ENCODE measurements at places on chromosomes 16 and 17.
A peak's percentile ranks its signal among the peaks of the same experiment; 100 is the strongest.

DNA sequence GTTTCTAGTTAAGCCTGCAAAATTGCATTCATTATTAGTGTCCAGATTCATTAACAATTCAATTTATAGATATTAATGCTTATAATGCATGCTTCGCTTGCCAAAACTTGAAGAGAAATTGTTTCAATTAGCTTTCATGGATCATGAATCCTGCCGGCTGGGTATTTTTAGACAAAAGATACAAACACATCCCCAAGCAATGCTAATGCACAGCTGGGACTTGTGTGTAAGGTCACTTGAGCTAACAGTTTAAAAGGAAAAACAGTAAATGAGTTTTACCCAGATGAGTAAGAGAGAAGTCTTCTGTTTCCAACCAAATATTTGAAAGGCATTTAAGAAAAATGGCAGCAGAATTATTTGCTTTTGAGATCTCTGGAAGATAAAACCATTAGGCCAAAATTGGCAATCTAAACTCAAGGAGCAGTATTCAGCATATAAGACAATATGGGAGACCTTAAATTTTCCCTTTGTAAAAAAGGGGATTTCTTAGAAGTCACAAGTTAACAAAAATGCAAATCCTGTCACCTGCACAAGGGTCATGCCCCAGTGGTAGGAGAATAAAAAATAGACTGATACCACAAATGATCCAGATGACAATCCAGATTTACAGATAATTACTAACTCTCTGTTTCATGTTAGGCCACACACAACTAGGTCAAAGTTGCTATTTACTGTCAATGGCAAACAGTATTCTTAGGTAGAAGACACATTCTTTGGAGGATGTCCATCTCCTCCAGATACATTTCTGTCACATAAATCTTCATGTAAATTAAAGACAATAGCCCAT, 418.4 kb upstream of the PMFBP1 start:
- no peak for DNase-seq

DNA sequence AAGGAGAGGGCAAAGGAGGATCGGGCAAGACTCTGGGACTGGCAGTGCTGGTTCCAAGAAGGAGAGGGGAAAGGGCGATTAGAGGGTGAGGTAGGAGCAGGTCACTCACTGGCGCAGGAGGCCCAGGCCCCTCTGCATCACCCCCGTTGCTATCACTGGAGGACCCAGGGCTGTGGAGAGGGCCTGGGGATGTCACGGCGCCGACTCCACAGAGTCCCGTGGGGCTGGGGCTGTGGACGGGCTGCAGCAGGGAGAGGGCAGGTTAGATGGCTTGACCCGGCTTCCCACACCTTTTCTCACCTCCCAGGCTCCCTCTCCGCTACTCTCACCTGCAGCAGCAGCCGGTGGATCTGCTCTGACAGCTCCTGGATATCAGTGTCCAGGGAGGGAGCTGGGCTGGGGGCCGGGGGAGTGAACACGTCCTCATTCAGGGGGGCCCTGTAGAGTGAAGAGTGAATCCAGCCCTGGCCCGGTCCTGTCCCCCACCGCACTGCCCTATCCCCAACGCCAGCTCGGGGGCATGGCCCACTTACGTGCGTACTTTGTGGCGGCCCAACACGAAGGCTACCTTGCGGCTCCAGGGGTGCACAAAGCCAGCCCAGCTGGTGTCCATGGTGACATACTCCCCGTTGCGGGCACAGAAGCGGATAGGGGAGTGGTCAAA, 4.9 kb downstream of the PER1 start:
- no peak for DNase-seq

- no peak for DNase-seq
Observed at GRCh38 chr17:64174686-64175456, 44.9 kb upstream of the ERN1 start.

DNA sequence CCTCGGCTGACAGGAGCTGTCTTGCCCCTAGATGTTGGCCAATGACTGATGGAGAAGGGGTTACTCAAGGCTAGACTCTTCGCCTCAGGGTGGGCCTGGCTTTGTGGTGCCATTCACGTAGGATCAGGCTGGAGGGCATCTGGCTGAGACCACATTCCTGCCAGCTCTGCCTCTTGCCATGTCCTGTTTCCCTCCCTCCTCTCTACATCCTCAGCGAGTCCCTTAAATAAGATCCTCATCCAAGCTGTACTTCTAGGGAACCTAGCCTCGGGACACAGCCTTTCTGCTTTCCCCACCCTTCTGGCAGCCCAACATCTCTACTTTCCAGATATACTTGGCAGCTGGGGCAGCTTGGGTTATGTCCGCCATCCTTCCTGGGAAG, 27.9 kb upstream of the EFCAB13 start:
- no peak for DNase-seq

DNA sequence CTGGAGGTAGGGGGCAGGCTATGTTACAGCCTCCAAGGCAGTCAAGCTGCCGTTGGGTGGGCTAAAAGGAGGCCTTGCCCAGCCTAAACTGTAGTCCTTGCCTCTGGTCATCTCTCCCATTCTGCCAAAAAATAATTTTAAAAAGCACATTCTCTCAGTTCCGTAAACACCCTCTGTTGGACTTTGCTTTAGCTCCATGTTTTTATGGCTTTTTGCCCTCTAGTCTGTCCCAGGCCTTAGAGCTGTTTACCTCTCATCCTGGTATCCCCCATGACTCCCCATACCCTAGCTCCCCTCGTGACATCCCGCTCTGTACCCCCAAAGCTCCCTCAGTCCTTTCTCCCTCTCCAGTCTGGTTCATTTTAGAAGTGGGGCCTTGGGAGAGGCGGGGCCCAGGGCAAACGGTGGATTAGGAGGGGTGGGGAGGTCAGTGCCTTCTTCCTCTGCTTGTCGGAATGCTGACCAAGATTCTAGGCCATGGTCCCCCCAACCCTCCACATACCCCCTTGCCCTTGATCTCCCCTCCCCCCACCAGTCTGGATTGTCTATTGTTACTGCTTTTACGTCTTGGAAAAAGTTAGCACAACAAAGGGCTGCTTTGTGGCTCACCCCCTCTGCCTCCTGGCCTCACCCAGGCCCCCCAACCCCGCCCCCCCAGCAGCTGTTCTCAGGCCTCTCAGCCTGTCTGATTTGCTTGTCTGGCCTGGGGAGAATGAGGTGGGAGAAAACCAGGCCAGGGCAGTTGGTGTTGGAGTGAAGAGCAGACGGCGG, 18.4 kb downstream of the GJD3 start:
- DNase-seq, result no peak

- no peak for DNase-seq
Observed at GRCh38 chr16:10240854-10241613, 58.8 kb upstream of the GRIN2A start.

DNA sequence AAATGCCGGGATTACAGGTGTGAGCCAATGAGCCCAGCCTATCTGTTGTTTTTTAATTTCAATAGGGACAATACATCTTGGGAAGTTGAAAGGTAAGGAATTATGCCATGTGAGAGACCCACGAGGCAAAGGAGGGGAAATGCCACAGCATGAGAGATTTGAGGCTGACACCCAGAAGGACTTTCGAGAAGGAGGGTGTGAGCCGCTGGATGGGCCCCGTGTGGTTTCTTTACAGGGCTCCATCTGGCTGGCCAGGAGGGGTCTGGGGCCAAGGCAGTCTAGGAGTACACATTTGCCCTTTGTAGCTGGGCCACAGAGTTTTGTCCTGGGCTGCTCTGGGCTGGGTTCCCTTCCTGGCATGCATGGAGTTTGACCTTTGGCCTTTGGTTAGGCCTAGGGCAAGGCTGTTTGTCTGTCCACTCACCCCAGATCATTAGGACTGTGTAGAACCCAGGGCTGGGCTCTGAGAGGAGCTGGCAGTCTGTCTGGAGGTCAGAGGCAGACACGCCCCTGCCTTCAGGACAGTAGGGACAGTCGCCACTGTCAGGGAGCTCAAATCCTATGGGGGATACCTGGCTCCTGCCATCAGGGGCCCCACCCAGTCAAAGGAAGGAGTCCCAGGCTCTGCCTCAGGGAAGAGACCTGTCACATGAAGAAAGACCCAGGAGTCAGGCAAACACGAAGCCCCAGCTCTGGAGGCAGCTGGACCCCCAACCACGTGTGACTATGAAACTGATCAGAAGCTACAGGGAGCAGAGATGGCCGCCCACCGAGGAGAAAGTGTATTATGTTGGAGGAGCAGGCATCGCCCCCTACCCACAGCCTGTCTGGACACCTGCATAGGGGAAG, 24.2 kb upstream of the NXPH3 start:
- DNase-seq, result no peak

DNA sequence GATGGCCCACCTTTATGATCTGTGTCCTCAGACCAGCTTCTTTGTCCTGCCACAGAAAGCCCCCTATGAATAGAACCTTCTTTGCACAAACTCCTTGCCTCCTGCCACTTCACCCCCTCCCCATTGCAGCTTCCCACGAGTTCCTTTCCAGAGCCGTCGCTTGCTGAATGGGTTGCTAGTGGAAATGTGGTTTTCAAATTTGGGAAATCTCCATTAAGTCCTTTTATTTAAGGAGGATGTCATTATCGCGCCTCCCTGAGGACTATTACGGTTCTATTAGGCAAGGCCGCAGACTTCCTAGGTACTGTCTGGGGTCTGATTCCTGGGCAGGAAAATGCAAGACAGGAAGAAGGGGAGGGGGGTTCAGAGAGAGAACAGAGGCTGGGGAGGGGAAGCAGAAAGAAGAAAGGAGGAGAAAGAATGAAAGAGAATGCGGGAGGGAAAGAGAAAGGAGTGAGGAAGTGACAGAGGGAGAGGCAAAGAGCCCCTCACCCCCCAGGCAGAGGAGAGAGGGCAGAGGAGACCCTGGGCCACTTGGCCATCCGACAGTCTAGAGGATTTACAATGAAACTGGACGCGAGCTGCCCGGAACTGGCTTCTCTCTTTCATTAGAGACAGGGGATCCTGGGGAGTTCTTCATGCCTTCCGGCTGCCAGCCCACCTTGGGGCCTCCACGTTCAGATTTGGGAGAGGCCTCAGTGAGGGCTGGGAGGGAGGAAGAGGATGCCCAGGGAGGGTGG, 31.7 kb upstream of the ETV4 start:
- DNase-seq, result no peak

- DNase-seq, result no peak
Observed at GRCh38 chr17:50155115-50155819, 4.8 kb upstream of the PPP1R9B start.

GRCh38 chr17:51508048-51508447, 247.7 kb downstream of the UTP18 start:
- DNase-seq, result no peak

GRCh38 chr16:525520-526180, 1.9 kb upstream of the CAPN15 start:
- DNase-seq, result peak; percentile 94

- no peak for DNase-seq
Observed at GRCh38 chr16:77276661-77277060, 77.5 kb downstream of the SYCE1L start.

All from T-helper 2 cell (primary cell).